Spleen (tissue), 13 donors: ENCODE measurements at places on chromosomes 1 and 21. TPM values are rescaled to one million over a fixed set of nuclear protein-coding genes. Genes with fewer than 3 reads are reported as not detected.

DNA sequence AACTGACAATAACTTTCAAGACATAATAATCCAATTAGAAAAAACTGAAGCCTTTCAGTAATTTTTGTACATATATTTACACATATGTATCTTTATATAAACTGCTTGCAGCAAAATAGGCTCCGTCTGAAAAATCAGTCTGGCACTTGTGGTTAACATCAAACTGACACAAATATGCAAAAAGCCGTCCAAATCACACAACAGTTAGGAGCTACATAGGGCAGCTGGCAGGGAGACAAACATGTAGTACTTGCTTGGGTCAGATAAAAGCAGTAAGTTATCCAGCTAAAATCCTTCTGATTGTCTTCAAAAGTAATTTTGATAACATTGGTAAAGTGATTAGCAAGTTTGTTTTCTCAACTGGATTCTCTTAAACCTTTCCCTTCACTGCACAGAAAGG is 14.7 kb upstream of the GUCA2A start:
- peaks cover 19% of the 10 kb centered on the region for H3K36me3 ChIP-seq
- no peak overlapping the region for H3K27ac ChIP-seq
- DNase-seq = no peak
- H3K4me1 ChIP-seq = no peaks in the 10 kb centered on the region

DNA sequence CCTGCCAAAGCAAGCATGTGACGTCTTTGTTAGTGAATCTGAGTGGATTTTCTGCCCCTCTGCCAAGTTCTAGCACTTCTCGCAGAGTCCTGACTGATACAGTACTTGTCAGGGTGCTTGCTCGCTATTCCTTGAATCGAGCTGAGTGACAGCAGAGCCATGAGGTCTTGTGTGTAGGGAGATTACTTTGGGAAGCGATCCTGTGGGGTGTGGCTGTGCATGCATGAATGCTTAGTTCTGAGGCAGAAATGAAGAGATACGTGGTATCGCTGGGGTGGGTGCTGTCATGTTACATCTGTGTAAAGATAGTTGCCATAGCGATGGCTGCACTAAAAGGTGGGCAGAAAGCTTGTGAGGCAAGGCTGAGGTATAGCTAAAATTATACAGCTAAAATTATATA is 19.3 kb upstream of the DNAJC28 start:
- no peaks in the 10 kb centered on the region for H3K36me3 ChIP-seq
- no peak overlapping the region for H3K4me3 ChIP-seq
- H3K4me1 ChIP-seq = no peaks in the 10 kb centered on the region
- no peaks in the 10 kb centered on the region for H3K27me3 ChIP-seq
- no peak overlapping the region for H3K27ac ChIP-seq

DNA sequence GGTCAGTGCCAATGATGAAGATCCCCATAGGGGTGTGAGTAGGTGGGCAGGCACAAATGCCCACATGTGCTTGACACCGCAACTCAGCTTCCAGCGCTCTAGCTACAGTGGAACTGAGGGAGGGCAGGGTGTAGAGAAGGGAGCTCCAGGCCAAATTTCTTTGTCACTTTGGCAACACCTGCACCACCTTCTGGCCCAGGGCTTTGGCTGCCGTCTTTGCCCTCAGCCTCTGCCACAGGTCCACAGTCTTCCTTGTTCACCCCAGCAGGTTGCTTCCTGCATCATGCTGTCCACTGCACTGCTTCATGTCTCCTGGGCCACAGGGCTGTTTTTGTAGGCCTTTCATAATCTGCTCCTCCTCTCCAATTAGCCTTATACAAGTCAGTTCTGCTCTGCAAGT is 20.4 kb upstream of the FMOD start:
- H3K4me1 ChIP-seq = peaks cover 23% of the 10 kb centered on the region
- DNase-seq = no peak
- H3K27me3 ChIP-seq = no peaks in the 10 kb centered on the region
- no peak overlapping the region for H3K27ac ChIP-seq
- H3K4me3 ChIP-seq = no peak overlapping the region

- H3K4me1 ChIP-seq = peaks cover 14% of the 10 kb centered on the region
- no peak for DNase-seq
- H3K27me3 ChIP-seq = no peaks in the 10 kb centered on the region
- no peaks in the 10 kb centered on the region for H3K36me3 ChIP-seq
These were observed 1.2 kb upstream of the ABL2 start for GRCh38 chr1:179230721-179231120.

GRCh38 chr1:95017775-95018174 is 55.0 kb downstream of the ALG14 start:
- H3K4me3 ChIP-seq = no peak overlapping the region
- H3K27ac ChIP-seq = no peak overlapping the region
- no peaks in the 10 kb centered on the region for H3K36me3 ChIP-seq
- no peaks in the 10 kb centered on the region for H3K27me3 ChIP-seq

GRCh38 chr1:67723620-67724019 is 38.6 kb downstream of the GADD45A start:
- no peak overlapping the region for H3K4me3 ChIP-seq
- peaks cover 14% of the 10 kb centered on the region for H3K4me1 ChIP-seq
- no peak for DNase-seq
- no peaks in the 10 kb centered on the region for H3K36me3 ChIP-seq

GRCh38 chr1:151948506-151948905 is 39.2 kb upstream of the THEM4 start:
- H3K27ac ChIP-seq = no peak overlapping the region
- H3K36me3 ChIP-seq = no peaks in the 10 kb centered on the region
- peaks cover 26% of the 10 kb centered on the region for H3K4me1 ChIP-seq
- DNase-seq = no peak

GRCh38 chr1:1763657-1764621 is 14.3 kb downstream of the NADK start:
- peak; percentile 94 for DNase-seq
- no peak overlapping the region for H3K4me3 ChIP-seq
- peaks cover 9% of the 10 kb centered on the region for H3K4me1 ChIP-seq
- no peaks in the 10 kb centered on the region for H3K27me3 ChIP-seq

DNA sequence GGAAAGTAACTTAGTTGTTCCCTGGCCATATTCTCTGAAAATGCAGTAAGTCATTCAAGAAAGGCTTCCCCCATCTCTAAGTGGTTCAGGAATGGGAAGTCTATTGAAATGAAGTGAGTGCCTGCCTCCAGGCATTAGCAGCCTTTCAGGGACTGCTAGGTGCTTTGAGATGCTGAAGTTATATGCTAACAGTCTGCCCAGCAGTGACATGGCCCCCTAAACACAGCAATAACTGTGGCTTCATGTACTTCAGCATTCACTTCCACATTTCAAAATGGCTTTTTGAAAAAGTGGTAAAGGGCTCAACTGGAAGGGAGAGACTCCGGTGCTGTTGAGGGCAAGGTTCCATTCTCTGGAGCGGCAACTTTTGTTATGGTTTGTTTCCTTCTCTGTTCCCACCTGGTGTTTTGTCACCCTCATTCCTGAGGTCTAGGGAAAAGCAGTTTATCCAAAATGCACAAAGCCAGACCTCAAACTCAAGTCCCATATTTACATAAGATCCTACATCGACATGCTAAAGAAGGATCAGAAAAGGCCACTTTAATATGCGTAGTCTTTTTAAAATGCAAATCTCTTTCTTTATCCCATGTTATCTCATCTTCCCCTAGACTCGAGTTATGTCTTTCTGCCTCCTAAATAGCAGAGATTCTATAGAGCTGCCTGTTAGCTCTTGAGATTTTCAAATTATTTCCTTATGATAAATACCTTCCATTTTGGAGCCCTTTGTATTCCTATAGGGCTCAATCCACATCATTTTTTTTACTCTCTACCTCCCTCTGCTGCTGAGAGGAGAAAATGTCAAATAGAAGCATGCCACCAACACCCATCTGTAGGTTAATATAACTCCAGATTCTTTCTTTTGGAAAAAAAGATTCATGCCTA is 34.2 kb upstream of the LRRC8C start:
- no peaks in the 10 kb centered on the region for H3K27me3 ChIP-seq
- no peak overlapping the region for H3K27ac ChIP-seq
- H3K4me1 ChIP-seq = no peaks in the 10 kb centered on the region

DNA sequence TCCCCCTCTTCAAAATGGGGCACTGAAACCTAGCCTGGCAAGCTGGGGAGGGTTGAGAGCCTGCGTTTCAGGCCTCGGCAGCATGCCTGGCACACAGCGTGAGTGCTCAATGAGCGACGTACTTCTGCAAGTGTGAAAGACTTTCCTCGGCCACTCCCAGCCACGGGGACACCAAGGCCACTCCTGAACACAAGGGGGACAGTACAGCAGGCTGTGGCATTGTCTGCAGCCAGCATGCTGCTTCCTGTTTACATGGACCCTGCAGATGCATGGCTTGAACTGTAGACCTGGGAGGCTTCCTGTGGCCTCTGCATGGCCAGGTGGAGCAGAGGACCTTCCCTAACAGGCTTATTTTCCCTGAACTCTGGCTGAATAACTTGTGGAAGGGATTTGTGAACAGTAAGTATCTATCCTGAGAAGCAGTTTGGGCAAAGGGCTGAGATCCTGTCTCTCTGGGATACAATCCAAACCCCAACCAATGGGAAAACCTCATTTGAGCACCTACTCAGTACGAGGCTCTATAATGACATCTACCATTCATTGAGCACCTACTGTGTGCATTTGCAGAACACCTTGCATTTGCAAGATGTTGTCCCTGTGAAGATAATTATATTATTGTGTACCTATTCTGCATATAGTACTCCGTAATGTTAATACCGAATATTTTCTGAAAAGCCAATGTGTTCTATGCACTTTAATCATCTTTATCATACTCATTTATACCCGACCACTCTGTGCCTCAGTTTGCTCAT is 9.9 kb upstream of the HSPG2 start:
- no peak overlapping the region for H3K4me3 ChIP-seq
- DNase-seq = no peak
- H3K27me3 ChIP-seq = no peaks in the 10 kb centered on the region
- H3K4me1 ChIP-seq = no peaks in the 10 kb centered on the region
- H3K36me3 ChIP-seq = no peaks in the 10 kb centered on the region

- peaks cover 24% of the 10 kb centered on the region for H3K4me1 ChIP-seq
- H3K36me3 ChIP-seq = no peaks in the 10 kb centered on the region
- DNase-seq = no peak
- H3K4me3 ChIP-seq = no peak overlapping the region
These were observed 7.1 kb upstream of the KRTAP10-4 start for GRCh38 chr21:44566403-44566802.

DNA sequence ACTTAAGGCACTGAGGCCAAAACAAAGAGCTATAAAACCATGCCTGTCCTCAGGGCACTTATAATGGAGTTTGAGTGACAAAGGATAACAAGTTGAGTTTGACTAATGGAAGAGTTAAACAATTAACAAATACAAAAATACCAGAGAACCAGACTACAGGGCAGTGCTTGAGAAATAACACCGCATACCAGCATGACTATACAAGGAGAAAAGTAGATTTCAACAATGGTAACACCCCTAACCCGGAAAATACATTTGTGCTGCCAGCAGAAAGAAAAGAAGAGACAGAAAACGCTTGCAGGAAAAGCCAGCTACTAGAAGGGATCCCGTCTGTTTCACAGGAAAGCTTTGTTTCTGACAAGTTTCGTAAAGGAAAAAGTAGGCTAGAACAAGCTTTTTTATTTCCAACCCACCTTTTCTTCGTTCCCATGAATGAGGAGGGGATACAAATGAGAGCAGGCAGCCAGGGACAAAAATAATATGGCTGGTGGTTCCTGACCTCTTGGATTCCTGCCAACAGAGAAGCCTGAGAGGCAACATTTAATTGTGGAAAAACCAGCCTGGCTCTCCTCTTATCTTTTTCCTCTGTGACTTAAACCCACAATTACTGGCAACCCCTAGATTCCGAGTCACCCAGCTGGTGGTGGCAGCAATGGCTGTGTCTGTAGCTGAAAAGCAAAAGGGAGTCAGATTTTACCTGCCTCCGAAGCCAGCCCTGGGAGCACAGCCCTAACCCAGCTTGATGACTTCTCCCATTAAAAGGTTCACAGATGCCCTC is 56.5 kb downstream of the WLS start:
- DNase-seq = no peak
- H3K36me3 ChIP-seq = no peaks in the 10 kb centered on the region
- no peaks in the 10 kb centered on the region for H3K27me3 ChIP-seq
- no peak overlapping the region for H3K27ac ChIP-seq
- H3K4me3 ChIP-seq = no peak overlapping the region
- no peaks in the 10 kb centered on the region for H3K4me1 ChIP-seq

- no peak for DNase-seq
- peaks cover 19% of the 10 kb centered on the region for H3K27me3 ChIP-seq
- no peak overlapping the region for H3K4me3 ChIP-seq
- no peaks in the 10 kb centered on the region for H3K36me3 ChIP-seq
These were observed 10.6 kb downstream of the ACTL8 start for GRCh38 chr1:17765444-17766411.

DNA sequence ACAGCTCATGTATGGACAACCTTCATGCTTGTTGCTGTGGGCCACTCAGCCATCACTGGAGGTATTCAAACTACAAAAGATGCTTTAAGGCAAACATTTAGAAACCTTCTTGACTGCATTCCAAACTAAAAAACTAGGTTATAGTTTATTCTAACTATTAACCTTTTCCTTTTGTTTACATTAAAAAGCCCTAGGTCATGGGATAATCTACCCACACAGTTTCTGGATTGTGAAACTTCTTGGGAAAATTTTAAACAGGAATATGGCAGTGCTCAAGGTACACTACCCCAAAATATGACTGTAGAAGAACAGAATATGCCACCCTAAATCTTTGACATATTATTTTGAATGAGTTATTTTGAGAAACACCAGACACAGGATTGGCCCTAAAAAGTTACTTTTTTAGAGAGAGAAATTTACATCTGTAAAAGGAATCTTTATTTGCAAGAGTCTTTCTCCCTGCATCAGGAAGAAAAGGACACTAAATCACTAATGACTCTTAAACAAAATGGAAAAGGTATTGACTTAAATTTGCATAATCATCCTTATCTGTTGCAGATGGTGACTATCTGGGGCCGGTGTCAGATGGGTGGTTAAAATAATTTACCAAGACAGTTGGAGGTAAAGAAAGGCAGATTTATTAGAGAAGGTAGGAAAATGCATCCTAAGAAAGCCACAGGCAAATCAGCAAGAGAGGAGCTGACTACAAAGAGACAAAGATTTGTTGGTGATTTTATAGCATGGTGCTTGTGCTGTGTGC is 25.1 kb upstream of the NUF2 start:
- H3K4me3 ChIP-seq = no peak overlapping the region
- H3K36me3 ChIP-seq = peaks cover 10% of the 10 kb centered on the region
- H3K27me3 ChIP-seq = no peaks in the 10 kb centered on the region
- no peak overlapping the region for H3K27ac ChIP-seq

DNA sequence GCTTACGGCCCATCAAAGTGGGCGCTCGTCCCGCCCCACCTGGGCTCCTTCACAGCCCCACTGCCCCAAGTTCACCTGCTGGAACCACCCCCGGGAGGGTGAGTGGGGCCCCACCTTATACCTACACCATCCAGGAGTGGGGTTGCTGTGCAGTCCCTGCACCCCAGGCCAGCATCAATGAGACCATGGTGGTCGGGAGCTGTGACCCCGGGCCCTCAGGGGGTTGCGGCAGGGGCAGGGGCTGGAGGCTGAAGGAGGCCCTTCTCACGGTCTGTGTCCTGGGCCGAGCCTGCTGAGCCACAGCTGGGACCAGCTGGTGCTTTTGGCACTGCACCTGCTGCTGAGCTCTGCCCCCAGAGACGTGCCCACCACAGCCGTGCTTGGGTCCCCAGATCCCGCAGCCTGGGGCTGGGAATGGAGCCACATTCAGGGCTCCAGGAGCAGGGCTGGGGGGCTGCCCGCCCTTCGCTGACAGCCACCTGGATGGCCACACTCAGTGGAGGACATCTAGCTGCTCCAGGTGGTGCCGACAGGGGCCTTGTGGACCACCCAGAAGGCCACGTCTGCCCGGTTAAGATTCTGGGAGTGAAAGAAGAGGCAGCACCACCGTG is 17.4 kb downstream of the ACTRT2 start:
- peak; percentile 59 for DNase-seq
- peaks cover 30% of the 10 kb centered on the region for H3K4me1 ChIP-seq
- no peak overlapping the region for H3K4me3 ChIP-seq
- H3K27me3 ChIP-seq = no peaks in the 10 kb centered on the region

Gene GJA9
- not detected for total RNA-seq

Gene PTPN22
- 35.3 TPM for total RNA-seq

Gene CERS2
- total RNA-seq = 71.8 TPM

Gene TYW3
- 18.1 TPM for total RNA-seq

Gene ZBED6
- 22.4 TPM for total RNA-seq

Gene C8A
- total RNA-seq = not detected
